T-cell (primary cell): ENCODE measurements at places on chromosomes 12 and 14. TPM values are rescaled to one million over a fixed set of nuclear protein-coding genes. Genes with fewer than 3 reads are reported as not detected.

Gene OAS1
- total RNA-seq, result 22.9 TPM

DNA sequence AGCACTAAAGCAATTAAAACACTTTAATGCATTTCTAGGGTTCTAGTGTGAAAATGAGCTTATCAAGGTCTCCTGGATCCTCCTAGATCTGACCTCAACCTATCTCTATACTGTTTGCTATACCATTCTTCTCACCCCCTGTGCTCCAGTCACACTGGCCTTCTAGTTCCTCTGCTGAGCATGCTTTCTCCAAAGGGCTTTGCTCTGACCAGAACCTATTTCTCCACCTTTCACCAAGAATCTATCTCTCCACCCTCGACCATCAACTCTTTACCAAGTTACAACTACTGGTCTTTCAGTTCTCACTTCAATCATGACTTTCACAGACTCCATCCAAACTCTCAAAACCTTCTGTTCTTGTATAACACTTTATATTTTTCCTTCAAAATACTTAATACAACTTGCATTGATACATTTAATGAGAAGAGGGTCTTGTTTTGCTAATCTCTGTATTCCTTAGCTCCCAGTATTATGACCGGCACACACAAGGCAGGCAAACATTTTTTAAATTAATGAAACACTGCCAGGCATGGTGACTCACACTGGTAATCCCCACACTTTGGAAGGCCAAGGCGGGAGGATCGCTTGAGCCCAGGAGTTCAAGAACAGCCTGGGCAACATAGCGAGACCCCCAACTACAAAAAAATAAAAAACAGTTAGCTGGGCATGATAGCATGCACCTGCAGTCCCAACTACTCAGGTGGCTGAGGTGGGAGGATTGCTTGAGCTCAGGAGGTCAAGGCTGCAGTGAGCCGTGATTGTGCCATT is 22.8 kb downstream of the PPP1R12A start:
- H3K27me3 ChIP-seq, result no peaks in the 10 kb centered on the region
- no peaks in the 10 kb centered on the region for H3K36me3 ChIP-seq
- DNase-seq, result no peak
- no peak overlapping the region for H3K4me3 ChIP-seq
- no peak overlapping the region for H3K27ac ChIP-seq
- H3K4me1 ChIP-seq, result peaks cover 8% of the 10 kb centered on the region

Gene SLC38A4
- not detected for total RNA-seq

Gene CDC42BPB
- 5.5 TPM for total RNA-seq

- no peak for DNase-seq
- H3K27me3 ChIP-seq, result peaks cover 22% of the 10 kb centered on the region
- no peaks in the 10 kb centered on the region for H3K4me1 ChIP-seq
- no peaks in the 10 kb centered on the region for H3K36me3 ChIP-seq
- no peak overlapping the region for H3K27ac ChIP-seq
- H3K4me3 ChIP-seq, result no peak overlapping the region
Observed at GRCh38 chr14:55877942-55878341, 240.3 kb upstream of the PELI2 start.

DNA sequence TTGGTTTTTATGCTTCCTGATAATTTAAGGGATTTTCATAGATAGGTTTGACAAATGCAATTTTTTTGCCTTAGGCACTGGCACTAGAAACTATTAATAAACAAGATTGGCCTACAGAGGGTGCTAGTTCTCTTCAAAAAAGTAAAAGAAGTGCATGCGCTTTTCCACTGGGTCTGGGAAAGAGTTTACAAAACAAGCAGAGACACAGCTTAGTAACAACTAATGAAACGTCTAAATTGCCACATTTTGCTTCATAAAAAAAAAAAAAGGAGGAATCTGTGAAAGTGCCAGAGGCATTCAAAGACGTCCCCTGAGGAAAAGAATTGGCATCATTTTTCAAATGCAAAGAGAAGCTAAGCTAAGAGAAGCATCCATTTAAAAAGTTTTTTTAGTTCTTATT is 58.3 kb upstream of the EEA1 start:
- DNase-seq, result no peak
- H3K27me3 ChIP-seq, result no peaks in the 10 kb centered on the region
- peaks cover 9% of the 10 kb centered on the region for H3K4me1 ChIP-seq
- no peak overlapping the region for H3K4me3 ChIP-seq
